WERI-Rb-1 (cell line): ENCODE measurements at places on chromosomes 16 and 17.

DNA sequence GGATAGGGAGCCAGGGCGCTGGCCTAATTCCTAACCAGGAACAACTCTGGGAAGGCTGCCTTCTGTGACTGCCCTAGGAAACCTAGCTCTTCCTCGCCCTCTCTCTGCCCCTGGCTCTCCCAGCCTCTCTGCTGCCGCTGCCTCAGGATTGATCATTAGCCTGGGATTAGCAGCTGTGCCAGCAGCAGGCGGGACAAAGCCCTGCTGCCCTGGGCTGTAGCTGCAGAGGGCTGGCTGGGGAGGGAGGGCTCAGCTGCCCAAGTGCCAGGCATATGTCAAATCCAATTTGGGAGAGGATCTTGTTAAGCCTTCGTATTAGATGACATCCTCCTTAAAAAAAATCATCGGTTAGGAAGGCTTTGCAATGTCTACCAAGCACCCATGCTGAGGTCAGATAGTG lies 144.8 kb upstream of the CCL2 start:
- peak; percentile 72 for DNase-seq

- no peak for DNase-seq
These were observed 282.7 kb upstream of the TNRC6C start for GRCh38 chr17:77675816-77676215.

DNA sequence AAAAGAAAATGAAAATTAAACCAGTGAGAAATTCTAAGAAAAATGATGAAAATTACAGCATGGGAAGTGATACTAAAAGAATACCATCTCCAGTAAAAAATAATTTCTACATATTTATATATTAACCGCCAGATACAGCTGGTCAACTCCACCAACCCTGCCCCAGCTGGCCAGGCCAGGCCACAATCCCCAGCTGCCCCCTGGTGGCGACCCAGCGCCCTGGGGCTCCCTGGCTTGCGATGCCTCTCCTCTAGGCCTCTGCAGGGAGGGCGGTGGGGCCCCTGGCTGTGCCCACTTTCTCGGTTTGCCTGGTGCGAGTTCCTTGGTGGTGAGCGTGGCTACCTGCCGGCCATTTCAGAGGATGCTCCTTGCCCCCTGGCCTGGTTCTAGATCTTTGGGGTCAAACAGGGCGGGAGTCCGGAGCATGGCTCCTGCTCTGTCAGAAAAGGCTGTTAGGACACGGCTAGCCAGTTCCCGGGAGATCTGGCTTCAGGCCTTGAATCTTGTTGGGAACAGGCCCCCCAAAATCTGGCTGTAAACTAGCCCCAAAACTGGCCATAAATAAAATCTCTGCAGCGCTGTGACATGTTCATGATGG lies 14.5 kb downstream of the GLIS2 start:
- DNase-seq: peak; percentile 77

GRCh38 chr17:77667478-77667877 lies 291.0 kb upstream of the TNRC6C start:
- DNase-seq: no peak

- no peak for DNase-seq
These were observed 98.9 kb downstream of the ZNF423 start for GRCh38 chr16:49756775-49757558.

DNA sequence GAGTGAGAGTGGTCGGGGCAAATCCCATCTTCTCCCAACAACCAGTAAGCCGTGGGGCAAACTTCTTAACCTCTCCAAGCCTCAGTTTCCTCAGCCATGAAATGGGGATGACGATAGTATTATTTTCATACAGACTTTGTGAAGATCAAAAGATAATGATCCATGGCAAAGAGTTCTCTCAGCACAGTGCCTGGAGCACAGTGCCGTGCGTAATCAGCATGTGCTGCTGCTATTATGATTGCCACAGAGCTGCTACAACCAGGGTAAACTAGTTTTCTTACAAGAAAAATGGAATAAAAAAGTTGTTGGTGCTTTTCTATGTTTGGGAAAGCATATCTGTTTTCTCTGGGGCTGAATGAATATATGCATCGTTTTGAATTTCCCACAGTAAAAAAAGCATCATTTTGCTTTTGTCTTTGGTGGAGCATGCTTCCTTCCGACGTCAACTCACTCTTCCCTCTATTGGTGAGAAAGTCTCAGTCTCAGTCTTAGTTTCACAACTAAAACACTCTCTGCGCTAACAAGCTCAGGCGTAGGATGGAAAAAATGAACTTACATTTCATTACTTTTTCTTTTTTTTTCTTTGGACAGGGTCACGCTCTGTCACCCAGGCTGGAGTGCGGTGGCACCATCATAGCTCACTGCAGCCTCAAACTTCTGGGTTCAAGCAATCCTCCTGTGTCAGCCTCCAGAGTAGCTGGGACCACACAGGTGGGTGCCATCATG lies 37.2 kb downstream of the CDK5R1 start:
- no peak for DNase-seq

DNA sequence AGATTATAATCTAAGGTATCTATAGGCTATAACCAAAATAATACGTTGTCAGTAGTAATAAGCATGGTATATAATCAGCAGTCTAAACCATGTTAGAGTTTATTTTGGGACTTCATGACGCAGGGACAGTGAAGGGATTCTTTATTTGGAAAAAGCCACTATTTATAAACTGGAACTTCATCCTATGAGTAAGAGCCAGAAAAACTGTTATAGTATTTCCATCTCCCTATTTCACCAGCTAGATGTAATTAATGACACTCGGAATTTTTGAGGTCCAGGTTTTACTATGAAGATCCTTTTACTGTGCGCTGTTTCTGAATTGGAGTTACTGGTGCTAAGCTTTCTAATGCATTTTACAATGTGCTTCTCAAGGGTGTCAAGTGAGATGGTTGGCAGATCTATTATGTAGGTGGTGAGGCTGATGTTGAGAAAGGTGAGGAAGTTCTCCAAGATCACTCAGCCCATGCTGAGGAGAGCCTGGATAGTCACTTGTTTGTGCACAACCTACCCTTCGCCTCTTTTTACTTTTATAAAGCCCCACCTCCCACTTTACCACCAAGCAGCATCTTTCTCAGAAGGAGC lies 149.3 kb downstream of the MSI2 start:
- DNase-seq: no peak

DNA sequence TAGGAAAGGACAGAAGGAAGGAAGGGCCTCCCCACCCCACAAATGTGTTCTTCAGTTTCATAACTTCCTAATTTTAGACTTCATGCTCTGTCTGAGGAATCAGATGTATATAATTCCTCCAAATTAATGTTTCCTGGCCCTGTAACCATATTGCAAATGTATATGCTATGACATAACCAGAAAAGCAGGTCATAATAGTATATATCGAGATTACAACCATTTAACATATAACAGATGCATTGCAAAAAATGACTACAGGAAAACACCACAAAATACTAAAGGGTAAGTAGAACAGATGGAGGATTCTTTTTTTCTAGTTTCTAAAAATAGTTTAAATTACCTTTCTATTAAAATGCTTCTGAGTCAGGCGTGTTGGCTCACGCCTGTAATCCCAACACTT lies 3.1 kb upstream of the EXOC7 start:
- DNase-seq: no peak

- no peak for DNase-seq
These were observed 79.6 kb upstream of the ATP2A3 start for GRCh38 chr17:4043862-4044261.

DNA sequence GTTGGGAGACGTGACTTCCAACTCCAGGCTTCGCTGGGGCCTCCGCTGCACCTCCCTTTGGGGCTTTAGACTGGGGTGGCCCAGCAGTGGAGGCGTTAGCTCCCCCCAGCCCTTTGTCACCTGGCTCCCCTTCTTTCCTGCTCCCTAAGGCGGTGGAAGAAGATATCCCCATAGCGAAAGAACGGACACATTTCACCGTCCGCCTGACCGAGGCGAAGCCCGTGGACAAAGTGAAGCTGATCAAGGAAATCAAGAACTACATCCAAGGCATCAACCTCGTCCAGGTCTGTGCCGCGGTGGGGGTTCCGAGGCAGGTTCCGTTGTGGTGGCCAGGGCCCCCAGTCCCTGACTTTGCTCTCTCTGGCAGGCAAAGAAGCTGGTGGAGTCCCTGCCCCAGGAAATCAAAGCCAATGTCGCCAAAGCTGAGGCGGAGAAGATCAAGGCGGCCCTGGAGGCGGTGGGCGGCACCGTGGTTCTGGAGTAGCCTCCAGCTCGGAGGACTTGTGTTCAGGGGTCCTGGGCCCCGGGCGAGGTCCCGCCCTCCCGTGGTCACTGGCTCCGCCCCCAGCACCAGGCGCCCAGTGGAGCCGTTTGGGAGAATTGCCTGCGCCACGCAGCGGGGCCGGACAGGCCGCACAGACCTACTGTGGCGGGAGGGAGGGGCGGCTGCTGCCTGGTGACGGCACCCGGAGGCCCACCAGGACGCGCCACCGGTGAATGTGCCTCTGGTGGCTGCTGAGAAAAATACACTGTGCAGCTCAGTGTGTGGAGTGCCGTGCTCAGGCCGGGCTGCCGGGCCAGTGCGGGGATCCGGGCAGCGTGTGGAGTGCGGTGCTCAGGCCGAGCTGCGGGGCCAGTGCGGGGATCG lies 3.8 kb downstream of the MRPL12 start:
- no peak for DNase-seq

DNA sequence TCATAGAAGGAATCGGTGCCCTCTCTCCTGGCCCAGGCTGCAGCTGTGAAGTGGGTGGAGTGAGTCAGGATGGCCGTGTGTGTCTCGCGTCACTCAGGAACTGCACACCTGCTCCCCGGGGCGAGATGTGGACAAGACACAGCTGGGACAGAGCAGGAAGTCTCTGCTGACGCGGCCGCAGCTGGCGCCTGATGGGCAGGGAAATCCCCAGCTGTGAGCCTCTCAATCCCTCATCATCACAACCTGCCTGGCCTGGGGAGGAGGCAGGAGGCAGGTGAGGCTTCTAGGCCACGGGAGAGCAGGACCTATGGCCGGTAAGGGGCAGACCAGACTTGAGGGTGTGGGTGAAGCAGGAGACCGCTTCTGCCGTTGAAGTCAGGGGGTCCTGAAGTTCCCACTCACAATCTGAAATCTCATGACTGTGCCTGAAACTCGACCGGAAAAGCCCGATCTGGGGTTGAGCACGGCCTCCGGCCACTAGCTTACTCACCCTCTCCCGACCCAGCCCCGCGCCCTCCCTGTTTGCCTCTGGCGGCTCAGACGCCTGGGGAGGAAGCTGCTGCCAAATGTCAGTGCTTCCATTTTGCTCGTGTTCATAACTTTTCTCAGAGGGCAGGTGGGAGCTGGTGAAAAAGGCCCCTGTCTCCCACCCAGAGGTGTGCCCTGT lies 1.1 kb upstream of the TRPV3 start:
- DNase-seq: no peak

DNA sequence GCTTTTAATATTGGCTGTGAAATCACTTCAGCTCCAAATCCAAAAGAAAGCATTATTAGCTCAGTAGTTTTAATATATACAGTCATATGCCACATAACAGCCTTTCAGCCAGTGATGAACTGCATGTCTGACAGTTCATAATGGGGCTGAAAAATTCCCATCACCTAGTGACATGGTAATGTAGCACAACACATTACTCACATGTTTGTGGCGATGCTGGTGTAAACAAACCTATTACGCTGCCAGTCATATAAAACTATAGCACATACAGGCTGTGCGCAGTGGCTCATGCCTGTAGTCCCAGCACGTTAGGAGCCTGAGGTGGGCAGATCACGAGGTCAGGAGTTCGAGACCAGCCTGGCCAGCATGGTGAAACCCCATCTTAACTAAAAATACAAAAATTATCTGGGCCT lies 92.2 kb downstream of the TUBD1 start:
- no peak for DNase-seq

GRCh38 chr17:51676691-51677487 lies 416.5 kb downstream of the UTP18 start:
- no peak for DNase-seq

DNA sequence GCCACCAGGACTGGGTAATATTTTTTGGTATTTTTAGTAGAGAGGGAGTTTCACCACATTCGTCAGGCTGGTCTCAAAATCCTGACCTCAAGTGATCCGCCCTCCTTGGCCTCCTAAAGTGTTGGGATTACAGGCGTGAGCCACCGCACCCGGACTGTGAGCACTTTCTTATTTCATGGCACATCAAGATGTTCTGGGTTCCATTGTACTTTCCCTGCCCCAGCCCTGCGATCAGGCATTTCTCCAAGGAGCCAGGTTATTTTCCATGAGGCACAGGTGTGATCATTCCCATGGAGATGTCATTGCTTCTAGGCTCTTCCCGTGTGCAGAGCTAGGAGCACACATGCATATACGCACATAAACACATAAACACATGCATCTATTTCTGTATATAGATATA lies 2.6 kb upstream of the ANKRD40CL start:
- no peak for DNase-seq

DNA sequence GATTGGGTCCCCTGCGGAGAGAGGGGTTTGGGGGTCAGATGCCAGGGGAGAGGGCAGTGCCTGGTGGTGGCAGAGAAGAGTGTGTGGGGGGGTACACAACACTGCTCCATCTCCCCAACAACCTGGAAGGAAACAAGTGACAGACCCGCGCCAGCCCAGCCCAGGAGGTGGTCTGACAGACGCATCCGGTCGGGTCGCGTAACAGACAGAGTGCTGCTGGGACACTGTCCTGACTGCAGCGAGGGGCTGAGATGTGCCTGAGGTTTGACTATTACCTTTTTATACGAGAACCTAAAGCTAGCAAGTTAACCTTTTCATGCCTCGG lies 16.2 kb downstream of the UNC13D start:
- no peak for DNase-seq

- no peak for DNase-seq
These were observed 72.8 kb upstream of the MED9 start for GRCh38 chr17:17403899-17404576.

DNA sequence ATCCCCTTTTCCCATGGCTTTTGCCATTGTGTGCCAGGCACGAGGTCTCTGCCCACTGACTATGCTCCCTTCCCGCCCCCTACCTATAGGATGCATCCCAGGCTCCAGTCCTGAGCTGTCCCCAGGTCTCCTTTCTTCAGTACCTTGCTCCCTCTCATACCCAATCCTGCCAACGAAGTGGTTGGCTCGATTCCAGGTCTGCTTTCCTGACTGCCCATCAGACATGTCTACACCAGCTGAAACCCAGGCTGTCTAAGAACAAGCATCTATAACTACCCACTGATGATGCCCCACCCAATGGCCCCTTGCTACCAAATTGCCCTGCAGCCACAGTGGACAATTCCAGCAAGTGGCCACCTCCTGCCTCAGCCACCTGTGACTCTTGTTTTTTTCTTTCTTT lies 479.1 kb downstream of the SOX9 start:
- no peak for DNase-seq

GRCh38 chr16:8828541-8829165 lies 31.0 kb downstream of the PMM2 start:
- no peak for DNase-seq

DNA sequence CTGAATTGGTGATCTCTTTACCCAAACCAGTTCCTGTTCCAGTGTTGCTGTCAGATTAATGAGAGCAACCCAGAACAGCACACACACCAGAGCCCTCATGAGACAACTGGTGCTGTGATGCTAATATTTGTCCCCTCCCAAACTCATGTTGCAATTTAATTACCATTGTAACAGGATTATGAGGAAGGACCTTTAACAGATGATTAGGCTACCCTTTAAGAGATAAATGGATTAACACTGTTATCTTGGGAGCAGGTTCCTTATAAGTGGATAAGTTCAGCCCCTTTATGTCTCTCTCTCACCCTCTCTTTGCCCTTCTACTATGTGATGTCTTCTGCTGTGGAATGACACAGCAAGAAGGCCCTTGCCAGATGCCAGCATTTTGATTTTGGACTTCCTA lies 1.1 kb upstream of the CCDC182 start:
- DNase-seq: no peak
